ENCODE measurements at places on chromosomes 5 and 9. TPM values are rescaled to one million over a fixed set of nuclear protein-coding genes. Genes with fewer than 3 reads are reported as not detected.

DNA sequence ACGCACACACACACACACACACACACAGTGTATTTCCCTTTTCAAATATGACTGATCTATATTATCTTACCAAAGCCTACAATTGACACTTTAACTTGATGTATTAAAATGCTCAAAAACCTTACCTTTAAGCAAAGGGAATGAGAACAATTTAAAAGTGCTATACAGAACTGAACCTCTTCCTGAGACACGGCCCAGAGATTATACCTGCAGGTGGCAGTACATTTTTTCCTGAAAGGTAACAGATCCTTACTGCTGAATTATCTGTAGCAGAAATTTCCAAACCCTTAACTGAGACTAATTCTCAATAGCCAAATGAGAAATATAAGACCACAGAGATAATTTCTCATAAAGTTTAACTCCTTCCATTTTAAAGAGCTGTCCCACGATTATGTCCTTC lies 91.1 kb downstream of the MYO10 start:
- DNase-seq = no peak

- no peak for DNase-seq
Measured at GRCh38 chr9:89799766-89800165, 195.0 kb downstream of the GADD45G start.

- DNase-seq = no peak
Measured at GRCh38 chr9:1025131-1025530, 25.0 kb upstream of the DMRT2 start.

- peak; percentile 31 for DNase-seq
Measured at GRCh38 chr9:121823451-121824169, 172.2 kb downstream of the DAB2IP start.

GRCh38 chr5:72347801-72348308 lies 27.7 kb downstream of the PTCD2 start:
- DNase-seq = peak; percentile 85

DNA sequence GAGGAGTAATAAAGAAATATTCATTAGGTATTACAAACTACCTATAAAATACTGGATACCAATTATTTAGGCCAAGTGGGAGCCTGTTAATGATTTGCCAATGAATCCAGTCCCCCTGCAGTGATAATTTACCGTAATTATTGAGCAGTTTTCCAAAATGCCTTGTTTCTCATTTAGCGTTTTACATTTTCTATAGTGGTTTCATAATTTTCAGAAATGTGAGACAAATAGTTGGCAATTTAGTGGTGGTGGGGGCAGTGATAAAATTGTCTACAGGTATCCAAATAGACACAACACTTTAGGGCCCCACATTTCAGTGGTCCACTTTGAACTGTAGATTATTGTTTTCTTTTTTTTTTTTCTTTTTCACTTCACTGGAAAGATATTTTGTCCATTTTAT lies 27.3 kb upstream of the ALDH1A1 start:
- no peak for DNase-seq

- DNase-seq = no peak
Measured at GRCh38 chr9:112002847-112003457, 106.3 kb downstream of the UGCG start.

GRCh38 chr5:13378091-13378490 lies 566.4 kb downstream of the DNAH5 start:
- DNase-seq = no peak

Gene LHFPL2
- total RNA-seq = 63.6 TPM

Gene SPATA9
- total RNA-seq = 1.2 TPM
